Keratinocyte (primary cell): ENCODE measurements at places on chromosomes 11 and 22. TPM values are rescaled to one million over a fixed set of nuclear protein-coding genes. Genes with fewer than 3 reads are reported as not detected.

- H3K36me3 ChIP-seq, result no peaks in the 10 kb centered on the region
- no peaks in the 10 kb centered on the region for H3K27me3 ChIP-seq
- DNase-seq, result no peak
- H3K27ac ChIP-seq, result no peak overlapping the region
These were observed 33.2 kb downstream of the ADORA2A start for GRCh38 chr22:24460418-24461089.

DNA sequence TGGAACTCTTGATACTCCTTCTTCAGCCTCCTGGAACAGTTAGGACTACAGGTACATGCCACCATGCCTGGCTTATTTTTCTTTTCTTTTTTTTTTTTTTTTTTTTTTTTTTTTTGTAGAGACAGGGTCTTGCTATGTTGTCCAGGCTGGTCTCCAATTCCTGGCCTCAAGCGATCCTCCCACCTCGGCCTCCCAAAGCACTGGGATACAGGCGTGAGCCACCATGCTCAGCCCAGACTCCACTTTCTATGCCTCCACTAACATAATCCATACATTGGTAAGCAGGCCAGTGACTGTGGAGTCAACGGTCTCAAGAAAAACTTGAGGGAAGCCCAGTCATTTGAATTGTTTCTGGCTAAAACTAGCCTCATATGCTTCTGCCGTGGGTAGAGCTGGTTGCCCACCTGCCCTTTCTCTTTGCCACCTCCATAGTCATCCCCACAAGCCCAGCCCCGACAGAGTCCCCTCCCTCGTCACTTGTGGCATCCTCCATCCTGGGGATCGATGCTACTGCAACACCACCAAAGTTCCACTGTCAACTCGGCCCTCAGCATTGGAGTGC is 2.4 kb downstream of the SCN2B start:
- H3K4me3 ChIP-seq, result no peak overlapping the region
- H3K27ac ChIP-seq, result no peak overlapping the region
- H3K4me1 ChIP-seq, result peaks cover 22% of the 10 kb centered on the region
- no peaks in the 10 kb centered on the region for H3K27me3 ChIP-seq
- H3K36me3 ChIP-seq, result no peaks in the 10 kb centered on the region

GRCh38 chr22:28594797-28595462 is 84.7 kb downstream of the TTC28 start:
- peak; percentile 11 for DNase-seq
- H3K27me3 ChIP-seq, result no peaks in the 10 kb centered on the region
- H3K4me3 ChIP-seq, result no peak overlapping the region

GRCh38 chr11:18536209-18536608 is 9.5 kb upstream of the TSG101 start:
- DNase-seq, result no peak
- no peaks in the 10 kb centered on the region for H3K4me1 ChIP-seq

- DNase-seq, result no peak
- no peaks in the 10 kb centered on the region for H3K4me1 ChIP-seq
- no peaks in the 10 kb centered on the region for H3K27me3 ChIP-seq
- no peak overlapping the region for H3K27ac ChIP-seq
- H3K36me3 ChIP-seq, result no peaks in the 10 kb centered on the region
These were observed 13.5 kb downstream of the CBX6 start for GRCh38 chr22:38858492-38858891.

Gene LMO2
- polyA plus RNA-seq, result 0.53 to 1.1 TPM (median 0.57 TPM) in 3 replicates

DNA sequence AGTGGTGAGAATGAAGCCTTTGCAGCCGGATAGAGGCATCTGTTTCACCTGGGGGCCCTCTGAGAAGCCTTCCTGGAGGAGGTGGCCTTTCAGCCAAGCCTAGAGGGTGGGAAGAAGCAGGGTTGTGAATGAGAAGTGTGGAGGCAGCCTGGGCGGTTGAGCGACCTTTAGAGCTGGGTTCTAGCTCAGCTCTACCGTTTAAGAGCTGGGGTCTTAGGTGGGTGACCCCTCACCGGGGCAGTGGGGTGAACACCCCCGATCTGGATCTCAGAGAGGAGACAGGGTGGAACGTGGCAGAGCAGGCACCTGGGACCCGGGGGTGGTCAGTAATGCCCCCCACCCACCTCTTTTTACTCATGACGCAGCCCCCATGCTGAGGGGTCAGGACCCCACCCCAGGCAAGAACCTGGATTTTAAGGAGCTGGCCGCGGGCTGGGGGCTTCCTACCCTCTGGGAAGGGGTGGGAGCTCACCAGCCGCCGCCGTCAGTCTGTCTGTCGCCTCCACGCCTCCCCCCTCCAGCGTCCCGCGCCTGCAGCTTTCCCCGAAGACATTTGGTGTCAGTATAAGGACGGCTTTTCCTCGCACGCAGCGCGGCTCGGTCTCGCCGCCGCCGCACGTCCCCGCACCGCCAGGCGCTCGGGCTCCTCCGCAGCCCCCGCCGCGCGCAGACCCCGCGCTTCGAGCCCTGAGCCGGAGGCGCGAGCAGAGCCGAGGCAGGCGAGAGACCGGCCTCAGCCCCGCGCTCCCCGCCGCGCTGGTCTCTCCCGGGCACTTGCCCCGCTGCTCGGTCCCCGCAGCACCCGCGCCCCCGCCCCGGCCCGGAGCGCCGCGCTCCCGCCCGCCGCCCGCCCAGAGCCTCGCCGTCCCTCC is 13.3 kb upstream of the CACNA1I start:
- H3K4me1 ChIP-seq, result peaks cover 3% of the 10 kb centered on the region
- peaks cover 67% of the 10 kb centered on the region for H3K27me3 ChIP-seq
- no peak overlapping the region for H3K27ac ChIP-seq
- DNase-seq, result no peak

Gene SYT12
- polyA plus RNA-seq, result 0.05 to 0.09 TPM in 2 of 3 replicates, not detected in the other

GRCh38 chr11:128501632-128502549 is 85.5 kb downstream of the ETS1 start:
- H3K36me3 ChIP-seq, result peaks cover 40% of the 10 kb centered on the region
- no peaks in the 10 kb centered on the region for H3K27me3 ChIP-seq
- H3K4me1 ChIP-seq, result peaks cover 76% of the 10 kb centered on the region
- H3K27ac ChIP-seq, result peak overlapping the region; percentile 90
- no peak overlapping the region for H3K4me3 ChIP-seq

- H3K36me3 ChIP-seq, result no peaks in the 10 kb centered on the region
- H3K27ac ChIP-seq, result no peak overlapping the region
- H3K27me3 ChIP-seq, result peaks cover 3% of the 10 kb centered on the region
- DNase-seq, result no peak
- no peak overlapping the region for H3K4me3 ChIP-seq
These were observed 16.7 kb upstream of the POU2AF1 start for GRCh38 chr11:111395749-111396148.
